IPS DF 6.9 (cell line): ENCODE measurements at places on chromosomes 7 and 10.

DNA sequence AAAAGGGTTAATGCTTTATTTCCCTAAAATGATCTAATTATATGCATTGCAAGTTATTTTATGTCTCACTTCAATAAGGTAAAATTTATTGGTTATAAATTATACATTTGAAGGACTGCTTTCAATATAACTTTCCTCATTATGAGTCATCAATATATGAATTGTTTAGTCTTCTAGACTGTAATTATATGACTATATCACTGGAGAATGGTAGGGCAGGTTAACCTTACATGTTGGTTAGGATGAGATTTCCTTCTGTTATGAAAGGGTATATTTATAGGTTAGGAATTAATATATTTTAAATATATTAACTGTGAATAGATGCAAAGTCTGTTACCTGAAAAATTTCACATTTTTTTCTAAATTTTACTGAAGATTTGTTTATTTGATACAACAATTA, 406.4 kb upstream of the ETV1 start:
- no peak for DNase-seq

- DNase-seq: no peak
Measured at GRCh38 chr7:3310884-3311283, 9.8 kb downstream of the SDK1 start.

DNA sequence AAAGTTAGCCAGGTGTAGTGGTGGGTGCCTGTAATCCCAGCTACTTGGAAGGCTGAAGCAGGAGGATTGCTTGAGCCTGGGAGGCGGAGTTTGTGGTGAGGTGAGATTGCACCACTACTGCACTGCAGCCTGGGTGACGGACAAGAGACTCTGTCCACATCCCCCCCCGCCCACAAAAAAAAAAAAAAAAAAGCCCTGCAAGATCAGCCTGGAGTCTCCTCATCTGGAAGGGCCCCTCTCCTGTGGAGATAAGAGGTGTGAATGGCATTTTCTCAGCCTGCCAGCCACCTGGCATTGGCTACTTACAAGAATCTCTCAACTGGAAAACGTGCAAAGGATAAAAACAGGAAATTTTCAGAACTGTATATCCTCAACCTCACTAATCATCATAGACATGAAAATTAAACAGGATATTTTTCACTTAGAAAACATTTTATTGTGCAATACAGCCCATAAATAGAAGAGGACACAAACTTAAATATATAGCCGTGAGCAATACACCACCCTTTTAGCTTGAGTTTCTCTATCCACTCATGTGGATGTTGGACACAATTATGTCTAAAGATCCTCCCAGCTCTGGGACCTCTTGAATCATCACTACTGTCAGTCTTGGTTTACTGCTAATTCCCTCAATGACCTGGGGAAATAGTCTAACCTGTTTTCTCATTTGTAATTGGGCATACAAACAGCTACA, 11.3 kb upstream of the TSPAN15 start:
- DNase-seq: no peak

GRCh38 chr7:91135703-91136430, 128.4 kb upstream of the FZD1 start:
- no peak for DNase-seq

DNA sequence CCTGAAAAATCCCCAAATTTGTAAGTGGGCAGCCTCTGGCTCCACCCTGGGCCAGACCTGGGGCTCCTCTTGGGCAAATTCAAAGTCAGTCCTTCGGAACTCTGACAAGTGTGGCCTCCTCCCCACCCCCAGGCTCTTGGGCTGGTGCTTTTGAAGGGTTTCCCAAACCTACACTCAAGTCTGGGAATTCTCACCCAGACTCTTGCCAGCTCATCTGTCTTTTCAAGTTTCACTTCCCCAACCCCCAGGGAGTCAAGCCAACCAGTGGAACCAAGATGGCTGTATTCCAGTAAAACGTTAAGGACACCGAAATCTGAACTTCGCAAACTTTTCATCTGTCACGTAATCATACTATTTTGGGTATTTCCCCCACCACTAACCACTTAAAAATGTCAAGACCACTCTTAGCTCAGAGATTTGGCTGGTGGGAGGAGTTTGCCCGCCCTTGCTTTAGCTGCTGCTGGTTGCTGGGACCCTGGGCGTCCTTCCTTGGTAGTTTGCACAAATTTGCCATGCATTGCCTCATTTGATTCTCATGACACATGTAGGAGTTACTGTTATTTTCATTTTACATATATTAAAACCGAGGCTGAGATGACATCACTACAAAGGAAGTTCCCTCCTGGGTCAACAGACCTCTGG, 1.7 kb upstream of the MYO1G start:
- no peak for DNase-seq
